Activated naive CD8-positive, alpha-beta T cell treated with anti-CD3 and anti-CD28 coated beads for 36 hours (primary cell): ENCODE measurements at places on chromosomes 7 and 10. TPM values are rescaled to one million over a fixed set of nuclear protein-coding genes. Genes with fewer than 3 reads are reported as not detected.

ARMC3 gene
- not detected for total RNA-seq

SGCE gene
- not detected for total RNA-seq

SPDYE2 gene
- total RNA-seq, result not detected

LRRD1 gene
- not detected for total RNA-seq

ZNF503 gene
- total RNA-seq, result 0.42 TPM

TAS2R3 gene
- total RNA-seq, result 0.60 TPM

NAT16 gene
- not detected for total RNA-seq

LEP gene
- total RNA-seq, result not detected

DNA sequence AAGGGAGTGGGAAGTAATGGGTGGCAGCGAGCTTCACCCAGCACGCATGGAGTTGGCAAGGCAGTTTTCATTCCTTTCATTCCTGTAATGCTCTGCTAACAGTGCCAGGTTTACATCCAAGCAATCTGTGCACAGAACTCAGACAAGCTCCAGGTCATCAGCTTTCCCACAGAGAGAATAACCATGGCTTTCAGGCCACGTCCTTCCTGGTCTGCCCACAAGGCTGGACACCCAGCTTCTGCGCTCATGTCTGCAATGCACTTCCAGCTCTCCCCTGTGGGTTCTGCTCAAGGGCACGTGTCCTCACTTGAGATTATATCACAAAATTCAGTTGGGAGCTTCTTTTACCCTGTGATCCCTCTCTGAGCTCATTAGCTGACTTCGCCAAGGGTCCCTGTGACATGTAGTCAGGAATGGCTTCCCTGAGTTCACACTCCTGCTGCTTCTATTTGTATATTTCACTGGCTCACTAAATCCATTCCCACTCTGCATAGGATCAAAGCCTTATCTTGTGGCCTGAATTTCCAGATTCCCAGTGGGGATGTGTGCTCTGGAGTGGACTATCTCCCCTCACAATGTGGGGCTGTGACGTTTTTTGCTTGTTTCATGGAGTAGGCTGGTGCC is 18.6 kb downstream of the AKR1C2 start:
- H3K36me3 ChIP-seq, result no peaks in the 10 kb centered on the region
- H3K4me3 ChIP-seq, result no peak overlapping the region

- no peak for DNase-seq
- H3K4me3 ChIP-seq, result no peak overlapping the region
- peaks cover 5% of the 10 kb centered on the region for H3K4me1 ChIP-seq
- H3K36me3 ChIP-seq, result no peaks in the 10 kb centered on the region
- H3K27ac ChIP-seq, result no peak overlapping the region
These were observed 35.8 kb downstream of the ZFAND2A start for GRCh38 chr7:1124164-1124563.

- H3K36me3 ChIP-seq, result peaks cover 33% of the 10 kb centered on the region
- H3K27me3 ChIP-seq, result no peaks in the 10 kb centered on the region
- no peak for DNase-seq
- H3K4me1 ChIP-seq, result peaks cover 19% of the 10 kb centered on the region
- H3K27ac ChIP-seq, result no peak overlapping the region
These were observed 47.9 kb downstream of the MTPN start for GRCh38 chr7:135929249-135929648.

DNA sequence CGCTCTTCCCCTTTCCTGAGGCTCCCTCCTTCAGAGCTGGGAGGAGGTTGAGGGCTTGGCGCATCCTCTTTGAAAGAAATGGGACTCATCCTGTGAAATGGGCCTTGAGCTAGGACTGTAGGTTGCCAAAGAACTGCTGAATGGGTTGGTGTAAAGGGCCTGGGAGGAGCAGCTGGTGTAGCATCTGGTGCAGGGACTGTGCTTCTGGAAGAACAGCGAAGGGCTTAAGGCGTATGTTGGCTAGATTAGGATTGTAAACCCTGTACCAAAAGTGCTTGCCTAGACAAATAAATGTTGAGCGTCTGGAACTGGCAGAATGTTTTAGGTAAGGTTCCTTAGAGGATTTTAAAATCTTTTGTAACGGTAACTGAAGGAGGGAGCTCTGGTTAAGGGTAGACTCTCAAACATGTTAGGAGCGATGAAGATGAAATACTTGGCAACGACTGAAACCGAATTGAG is 563 bp downstream of the STAM start:
- DNase-seq, result no peak
- peak overlapping the region; percentile 100 for H3K27ac ChIP-seq
- H3K4me3 ChIP-seq, result peak overlapping the region; percentile 96
- peaks cover 53% of the 10 kb centered on the region for H3K36me3 ChIP-seq
- H3K27me3 ChIP-seq, result no peaks in the 10 kb centered on the region
- H3K4me1 ChIP-seq, result peaks cover 46% of the 10 kb centered on the region

GRCh38 chr10:118459642-118460193 is 117.6 kb upstream of the FAM204A start:
- H3K27ac ChIP-seq, result no peak overlapping the region
- H3K4me3 ChIP-seq, result no peak overlapping the region
- peaks cover 2% of the 10 kb centered on the region for H3K4me1 ChIP-seq
- H3K36me3 ChIP-seq, result no peaks in the 10 kb centered on the region
- peaks cover 37% of the 10 kb centered on the region for H3K27me3 ChIP-seq

- H3K36me3 ChIP-seq, result no peaks in the 10 kb centered on the region
- no peak for DNase-seq
- no peak overlapping the region for H3K4me3 ChIP-seq
- H3K27me3 ChIP-seq, result no peaks in the 10 kb centered on the region
These were observed 266.2 kb upstream of the PHF14 start for GRCh38 chr7:10707519-10707918.

DNA sequence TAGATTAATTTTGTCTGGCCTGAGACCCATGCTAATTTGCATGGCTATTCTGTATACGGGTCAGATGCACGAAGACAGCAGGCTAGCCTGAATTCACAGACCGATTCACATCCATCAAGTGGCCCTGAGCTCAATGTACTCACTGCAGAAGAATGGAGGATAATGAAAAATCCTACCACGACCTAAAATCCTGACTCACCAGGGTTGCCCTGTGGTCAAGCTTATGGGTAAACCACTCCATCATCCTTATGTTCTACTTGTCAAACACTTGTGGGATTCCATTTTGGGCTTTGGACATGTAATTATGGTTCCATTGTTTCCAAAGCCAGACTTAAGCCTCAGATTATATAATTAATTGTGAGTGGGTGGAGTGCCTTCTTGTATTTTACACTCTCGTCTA is 110.4 kb upstream of the ZNF438 start:
- no peaks in the 10 kb centered on the region for H3K36me3 ChIP-seq
- H3K27me3 ChIP-seq, result peaks cover under 1% of the 10 kb centered on the region
- H3K4me1 ChIP-seq, result peaks cover 19% of the 10 kb centered on the region
- H3K27ac ChIP-seq, result no peak overlapping the region

GRCh38 chr7:148095066-148095465 is 495.5 kb upstream of the C7orf33 start:
- H3K4me1 ChIP-seq, result no peaks in the 10 kb centered on the region
- no peaks in the 10 kb centered on the region for H3K36me3 ChIP-seq
- H3K27ac ChIP-seq, result no peak overlapping the region
- H3K4me3 ChIP-seq, result no peak overlapping the region
- no peak for DNase-seq
- H3K27me3 ChIP-seq, result peaks cover 9% of the 10 kb centered on the region

GRCh38 chr10:100810091-100810834 is 64.9 kb downstream of the PAX2 start:
- no peak overlapping the region for H3K4me3 ChIP-seq
- H3K27me3 ChIP-seq, result peaks cover 62% of the 10 kb centered on the region
- H3K4me1 ChIP-seq, result no peaks in the 10 kb centered on the region

DNA sequence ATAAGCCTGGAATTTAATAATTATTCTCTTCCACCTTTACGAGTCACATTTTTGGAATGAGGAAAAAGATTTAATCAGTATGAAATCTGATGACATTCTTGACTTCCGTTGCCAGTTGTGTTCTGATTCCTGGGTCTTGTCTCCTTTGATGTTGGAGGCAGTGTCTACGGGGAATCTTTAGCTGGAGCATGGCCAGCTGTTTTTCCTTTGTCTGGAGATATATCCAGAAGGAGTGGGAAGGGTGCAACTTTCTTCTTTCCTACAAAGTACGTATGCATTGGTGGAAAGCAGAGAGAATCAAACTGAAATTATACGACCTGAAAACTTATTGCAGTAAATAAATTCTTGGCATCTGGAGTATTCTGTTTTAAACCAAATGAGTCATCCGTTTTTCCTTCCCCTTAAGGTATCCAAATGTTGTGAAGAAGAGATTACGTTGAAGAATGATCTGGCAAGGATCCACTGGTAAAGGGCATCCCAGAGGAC is 6.9 kb upstream of the GNG11 start:
- H3K4me3 ChIP-seq, result no peak overlapping the region
- no peaks in the 10 kb centered on the region for H3K4me1 ChIP-seq
- no peaks in the 10 kb centered on the region for H3K36me3 ChIP-seq

GRCh38 chr7:133795068-133795665 is 332.0 kb upstream of the LRGUK start:
- no peaks in the 10 kb centered on the region for H3K4me1 ChIP-seq
- H3K36me3 ChIP-seq, result peaks cover 7% of the 10 kb centered on the region
- H3K27ac ChIP-seq, result no peak overlapping the region
- no peak for DNase-seq

- no peaks in the 10 kb centered on the region for H3K36me3 ChIP-seq
- H3K4me1 ChIP-seq, result no peaks in the 10 kb centered on the region
- H3K4me3 ChIP-seq, result no peak overlapping the region
- H3K27me3 ChIP-seq, result peaks cover 14% of the 10 kb centered on the region
- no peak for DNase-seq
These were observed 57.2 kb downstream of the DDC start for GRCh38 chr7:50507898-50508470.

- no peaks in the 10 kb centered on the region for H3K36me3 ChIP-seq
- peaks cover 22% of the 10 kb centered on the region for H3K27me3 ChIP-seq
- no peak overlapping the region for H3K27ac ChIP-seq
- H3K4me1 ChIP-seq, result no peaks in the 10 kb centered on the region
These were observed 287.6 kb downstream of the LRMDA start for GRCh38 chr10:75718991-75719390.

DNA sequence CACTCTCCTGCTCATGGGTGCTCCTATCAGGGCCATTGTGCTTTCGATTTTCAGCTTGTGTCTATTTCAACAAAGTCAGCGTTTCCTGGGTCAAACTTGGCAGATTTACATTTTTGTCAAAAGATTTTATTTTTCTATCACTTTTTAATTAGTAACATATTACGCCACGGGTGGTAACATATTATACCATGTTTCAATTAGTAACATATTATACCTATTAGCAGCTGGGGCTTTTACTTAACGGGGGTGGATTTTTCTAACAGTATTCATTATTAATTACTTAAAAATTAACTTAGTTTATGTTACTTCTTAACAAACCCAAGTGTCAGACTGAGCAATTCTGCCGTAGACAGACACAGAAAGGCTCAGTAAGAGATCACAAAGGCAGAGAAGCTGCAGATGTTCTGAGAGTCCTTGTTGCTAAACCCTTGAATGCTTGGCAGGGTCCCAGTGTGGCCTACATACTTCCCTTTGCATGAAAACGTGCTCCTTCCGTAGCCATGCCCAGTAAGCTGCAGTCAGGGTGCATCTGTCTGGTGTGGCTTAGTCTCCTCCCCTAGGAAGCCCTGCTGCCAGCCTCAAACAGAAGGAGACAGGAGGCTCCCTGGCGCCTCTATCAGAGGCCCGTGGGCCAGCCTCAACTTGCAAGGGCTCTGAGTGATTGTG is 263.1 kb upstream of the CXCL12 start:
- no peak for DNase-seq
- H3K36me3 ChIP-seq, result no peaks in the 10 kb centered on the region
